Epithelial cell of proximal tubule (primary cell): ENCODE measurements at places on chromosomes 6 and 20. TPM values are rescaled to one million over a fixed set of nuclear protein-coding genes. Genes with fewer than 3 reads are reported as not detected.

THBS2 gene
- total RNA-seq: 2.5 and 2.7 TPM in 2 replicates

CRISP2 gene
- total RNA-seq: 0.06 TPM in 1 of 2 replicates, not detected in the other

CALHM6 gene
- total RNA-seq: 0.35 and 4.8 TPM in 2 replicates

TNNC2 gene
- not detected in 2 replicates for total RNA-seq

IL20RA gene
- total RNA-seq: 0.22 TPM in 1 of 2 replicates, not detected in the other

NMBR gene
- not detected in 2 replicates for total RNA-seq

SLC25A27 gene
- total RNA-seq: 1.7 and 5.1 TPM in 2 replicates

PGC gene
- total RNA-seq: not detected in 2 replicates
